ENCODE measurements at places on chromosomes 5 and 9. TPM values are rescaled to one million over a fixed set of nuclear protein-coding genes. Genes with fewer than 3 reads are reported as not detected.

DNA sequence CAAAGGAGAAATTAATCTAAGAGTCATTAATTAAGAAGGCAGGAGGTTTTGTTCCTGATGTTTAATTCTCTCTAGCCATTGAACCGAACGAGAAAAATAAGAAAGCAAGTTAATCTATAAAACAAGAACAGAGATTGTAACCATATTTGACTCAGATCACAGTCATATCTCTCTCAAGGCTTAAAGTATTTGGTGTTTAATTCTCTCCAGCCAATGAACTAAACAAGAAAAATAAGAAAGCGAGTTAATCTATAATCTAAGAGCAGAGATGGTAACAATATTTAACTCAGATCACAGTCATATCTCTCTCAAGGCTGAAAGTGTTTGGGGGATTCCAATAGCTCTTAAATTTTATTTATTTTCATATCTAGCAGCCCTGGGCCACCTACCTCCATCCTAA is 74.4 kb upstream of the SHISAL2B start:
- H3K36me3 ChIP-seq = no peaks in the 10 kb centered on the region
- no peaks in the 10 kb centered on the region for H3K4me1 ChIP-seq
- no peak for DNase-seq
- H3K27ac ChIP-seq = no peak overlapping the region

GRCh38 chr5:15664961-15665360 is 165.0 kb downstream of the FBXL7 start:
- H3K27me3 ChIP-seq = no peaks in the 10 kb centered on the region
- H3K4me3 ChIP-seq = no peak overlapping the region
- no peak overlapping the region for H3K27ac ChIP-seq

PDLIM7 gene
- 4.7 TPM for total RNA-seq

ADRA1B gene
- not detected for total RNA-seq

EIF4E1B gene
- not detected for total RNA-seq

IFNA2 gene
- total RNA-seq = not detected

DNA sequence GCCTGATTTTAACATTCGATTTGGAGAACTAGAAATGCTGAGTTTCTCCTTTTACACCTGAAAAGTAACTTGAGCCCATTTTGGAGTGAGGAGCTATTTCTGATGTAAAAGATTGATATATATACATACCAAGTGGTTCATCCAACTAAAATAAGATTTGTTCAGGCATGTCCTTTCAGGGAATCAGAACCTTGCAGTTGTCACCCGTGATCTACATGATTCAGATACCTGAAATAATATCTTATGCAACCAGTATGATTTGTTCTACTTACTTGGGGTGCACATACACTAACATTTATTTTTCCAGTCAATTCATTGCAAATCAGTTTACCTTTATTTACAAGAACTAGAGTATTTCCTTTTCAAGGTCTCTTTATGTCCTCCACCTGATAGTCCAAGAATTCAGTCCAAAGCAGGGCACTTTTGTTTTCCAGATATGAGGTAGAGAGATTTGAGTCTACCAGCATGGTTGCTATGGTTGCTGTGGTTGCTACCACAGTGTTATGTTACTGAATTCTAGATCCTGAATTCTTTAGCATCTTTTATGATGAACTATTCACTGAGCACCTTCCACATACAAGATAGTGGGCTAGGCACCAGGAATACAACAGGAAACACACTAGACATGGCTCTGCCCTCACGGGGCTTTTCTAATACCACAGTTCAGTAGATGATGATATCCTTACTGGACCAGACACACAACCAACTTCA is 49.3 kb downstream of the CCL28 start:
- no peak for DNase-seq
- no peak overlapping the region for H3K4me3 ChIP-seq
- H3K36me3 ChIP-seq = no peaks in the 10 kb centered on the region
- no peak overlapping the region for H3K27ac ChIP-seq

GRCh38 chr5:123007754-123008153 is 28.8 kb downstream of the PPIC start:
- no peak for DNase-seq
- no peaks in the 10 kb centered on the region for H3K4me1 ChIP-seq
- H3K27me3 ChIP-seq = no peaks in the 10 kb centered on the region
- no peaks in the 10 kb centered on the region for H3K36me3 ChIP-seq
- H3K27ac ChIP-seq = no peak overlapping the region

DNA sequence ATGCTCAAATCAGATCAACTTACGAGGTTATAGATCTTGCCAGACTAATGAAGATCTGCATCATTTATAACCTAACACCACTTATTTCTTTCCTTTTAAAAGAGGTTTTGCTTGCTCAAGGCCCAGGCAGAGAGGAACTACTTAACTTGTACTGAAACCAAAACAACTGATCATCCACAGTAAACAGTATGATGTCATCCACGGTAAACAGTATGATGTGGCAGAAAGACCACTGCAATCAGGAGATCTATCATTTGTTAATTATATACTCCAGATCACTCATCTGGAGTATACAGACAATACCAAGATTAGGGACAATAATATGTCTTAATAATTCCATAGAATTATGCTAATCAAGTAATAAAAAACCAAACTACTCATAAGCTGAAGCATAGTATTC is 116.8 kb downstream of the ADAMTS6 start:
- no peak for DNase-seq
- no peaks in the 10 kb centered on the region for H3K27me3 ChIP-seq
- H3K4me1 ChIP-seq = no peaks in the 10 kb centered on the region
- no peak overlapping the region for H3K27ac ChIP-seq
- no peak overlapping the region for H3K4me3 ChIP-seq
- H3K36me3 ChIP-seq = no peaks in the 10 kb centered on the region

DNA sequence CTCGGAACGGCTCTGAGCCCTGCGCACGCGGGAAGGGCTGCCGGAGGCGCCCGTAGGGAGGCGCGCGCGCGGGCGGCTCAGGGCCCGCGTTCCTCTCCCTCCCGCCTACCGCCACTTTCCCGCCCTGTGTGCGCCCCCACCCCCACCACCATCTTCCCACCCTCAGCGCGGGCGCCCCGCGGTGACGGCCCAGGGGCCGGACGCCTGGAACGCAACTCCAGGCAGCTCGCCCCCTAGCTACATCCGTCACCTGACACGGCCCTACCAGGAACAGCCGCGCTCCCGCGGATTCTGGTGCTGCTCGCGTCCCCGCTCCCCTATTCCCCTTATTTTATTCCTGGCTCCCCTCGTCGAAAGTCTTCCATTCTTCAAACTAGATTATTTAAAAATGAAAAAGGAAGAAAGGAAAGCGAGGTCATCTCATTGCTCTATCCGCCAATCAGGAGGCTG is at the start of gene CDKN2B-AS1:
Gene CDKN2B-AS1, plus strand, starts transcription at position 236 of the 450 bp plus-strand sequence.
- peak within 1 kb of the TSS; percentile 37 for H3K27ac ChIP-seq
- H3K4me3 ChIP-seq = peak within 1 kb of the TSS; percentile 93
- H3K36me3 ChIP-seq = no peaks in the 10 kb centered on the region
- H3K27me3 ChIP-seq = peaks cover 26% of the 10 kb centered on the region

Data from naive thymus-derived CD4-positive, alpha-beta T cell (primary cell).